Stimulated activated CD4-positive, alpha-beta T cell treated with anti-CD3 and anti-CD28 coated beads, TNF-alpha, amount 100 ng/mL, for 24 hours (primary cell): ENCODE measurements at places on chromosomes 3 and 15.

DNA sequence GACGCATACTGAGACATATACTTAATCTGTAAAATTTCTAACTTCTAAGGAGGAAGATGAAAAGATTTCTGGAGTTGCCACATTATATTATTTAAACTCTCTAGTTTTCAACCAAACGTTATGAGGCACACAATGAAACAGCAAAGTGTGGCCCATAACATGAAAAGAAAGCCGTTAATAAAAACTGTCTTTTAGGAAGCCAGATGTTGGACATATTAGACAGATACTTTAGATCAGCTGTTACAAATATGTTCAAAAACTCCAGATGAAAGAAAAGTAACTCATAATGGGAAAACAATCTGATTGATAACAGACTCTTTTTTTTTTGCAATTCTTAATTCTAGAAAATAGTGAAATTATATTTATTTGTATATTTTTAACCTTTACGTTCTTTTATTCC lies 34.3 kb downstream of the ADAMTSL3 start:
- DNase-seq, result no peak

- no peak for DNase-seq
Observed at GRCh38 chr3:188177721-188178120, 23.8 kb downstream of the LPP start.

DNA sequence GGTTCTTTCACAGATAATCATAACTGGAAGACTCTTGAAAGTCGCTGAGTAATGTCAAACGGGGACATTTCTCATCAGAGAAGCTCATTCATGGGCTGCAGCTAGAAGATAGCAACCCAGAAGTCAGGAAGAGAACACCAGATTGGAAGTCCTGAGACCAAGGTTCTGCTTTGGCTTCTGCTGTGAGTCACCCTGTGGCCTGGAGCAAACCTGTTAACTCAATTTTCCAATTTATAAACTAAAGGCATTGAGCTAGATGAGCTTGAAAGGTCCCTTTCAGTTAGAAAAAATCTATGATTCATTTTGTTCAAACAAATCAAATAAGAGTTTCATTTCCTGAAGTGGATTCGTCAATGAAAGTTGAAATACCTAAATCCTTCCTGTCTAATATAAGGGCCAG lies 402.2 kb downstream of the EPHB1 start:
- DNase-seq, result no peak

- no peak for DNase-seq
Observed at GRCh38 chr3:180631317-180631716, 29.4 kb downstream of the TTC14 start.

GRCh38 chr3:10379161-10379560 lies 58.2 kb upstream of the SEC13 start:
- no peak for DNase-seq

GRCh38 chr15:35914573-35914972 lies 368.6 kb upstream of the DPH6 start:
- no peak for DNase-seq

DNA sequence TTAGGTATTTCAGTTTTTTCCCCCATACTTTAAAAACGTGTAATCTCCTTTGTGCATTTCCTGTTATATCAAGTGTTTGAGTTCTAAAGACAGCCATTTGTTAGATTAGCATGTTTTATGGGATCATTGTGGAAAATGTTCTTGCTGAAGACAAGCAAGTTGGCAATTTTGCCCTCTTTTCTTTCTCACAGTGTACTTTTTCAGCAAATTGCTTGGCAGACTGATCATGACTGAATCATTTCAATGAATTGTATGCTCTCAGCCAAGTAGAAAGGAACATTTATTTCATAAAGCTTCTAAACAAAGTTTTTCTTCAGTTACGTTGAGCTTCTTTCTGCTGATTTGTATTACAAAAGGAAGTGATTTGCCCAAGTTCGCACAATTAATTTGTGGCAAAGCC lies 51.6 kb downstream of the ATG7 start:
- DNase-seq, result no peak

- no peak for DNase-seq
Observed at GRCh38 chr15:76199106-76200082, 111.9 kb downstream of the ETFA start.
